ENCODE measurements at places on chromosomes 3 and 15.

- DNase-seq = no peak
- no peak overlapping the region for H3K4me3 ChIP-seq
- H3K27me3 ChIP-seq = peaks cover 10% of the 10 kb centered on the region
- H3K36me3 ChIP-seq = no peaks in the 10 kb centered on the region
- no peak overlapping the region for H3K27ac ChIP-seq
These were observed 148.3 kb upstream of the TSC22D2 start for GRCh38 chr3:150259526-150260397.

GRCh38 chr3:15384510-15385237 is 42.7 kb downstream of the METTL6 start:
- H3K27me3 ChIP-seq = no peaks in the 10 kb centered on the region
- DNase-seq = no peak
- H3K4me1 ChIP-seq = peaks cover 79% of the 10 kb centered on the region

DNA sequence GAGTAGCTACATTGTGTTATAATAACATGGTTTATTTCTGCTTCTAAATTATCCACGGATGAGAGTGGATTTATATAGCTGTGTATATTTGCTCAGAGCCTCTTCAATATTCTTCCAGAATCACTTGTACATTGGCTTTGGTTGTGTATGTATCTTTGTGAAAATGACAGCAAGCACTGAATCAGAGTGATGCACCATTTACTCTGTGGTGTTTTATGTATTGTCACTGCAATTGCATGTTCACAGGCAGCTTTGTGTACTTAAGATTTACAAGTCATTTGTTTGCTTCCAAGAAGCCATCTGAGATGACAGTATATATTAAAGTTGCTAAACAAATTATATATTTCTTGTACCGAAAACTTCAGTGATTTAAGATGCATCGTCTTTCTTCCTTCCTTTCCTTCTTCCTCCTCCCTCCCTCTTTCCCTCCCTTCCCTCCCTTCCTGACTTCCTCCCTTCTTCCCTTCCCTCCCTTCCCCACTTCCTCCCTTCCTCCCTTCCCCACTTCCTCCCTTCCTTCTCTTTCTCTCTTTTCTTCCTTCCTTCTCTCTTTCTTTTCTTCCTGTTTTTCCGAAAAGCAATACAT is 362.3 kb upstream of the GOLIM4 start:
- no peaks in the 10 kb centered on the region for H3K27me3 ChIP-seq
- DNase-seq = no peak
- H3K4me1 ChIP-seq = no peaks in the 10 kb centered on the region
- no peak overlapping the region for H3K4me3 ChIP-seq
- no peaks in the 10 kb centered on the region for H3K36me3 ChIP-seq

- H3K27ac ChIP-seq = no peak overlapping the region
- H3K4me1 ChIP-seq = no peaks in the 10 kb centered on the region
- peaks cover 18% of the 10 kb centered on the region for H3K27me3 ChIP-seq
These were observed 36.4 kb upstream of the ABHD2 start for GRCh38 chr15:89051875-89052274.

DNA sequence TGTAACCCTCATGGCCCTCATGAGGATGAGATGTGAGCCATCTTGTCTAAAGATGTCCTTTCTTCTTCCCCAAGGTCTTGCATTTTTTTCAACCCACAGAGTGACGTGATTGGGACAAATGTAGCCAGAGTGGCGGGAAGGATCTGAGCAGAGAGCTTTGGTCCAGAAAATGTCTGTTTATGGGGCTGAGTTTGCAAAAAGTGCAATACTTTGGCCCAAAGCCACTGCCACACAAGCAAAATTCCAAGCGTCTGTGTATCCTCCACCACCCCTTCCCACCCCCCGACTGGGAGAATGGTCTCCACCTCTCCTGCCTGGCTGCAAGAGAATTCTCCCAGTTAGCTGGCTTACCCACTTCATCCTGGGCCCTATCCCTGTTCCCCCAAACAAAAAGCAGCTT is 246.9 kb upstream of the LRIG1 start:
- H3K4me1 ChIP-seq = no peaks in the 10 kb centered on the region
- H3K36me3 ChIP-seq = no peaks in the 10 kb centered on the region
- no peak overlapping the region for H3K27ac ChIP-seq
- DNase-seq = no peak
- no peak overlapping the region for H3K4me3 ChIP-seq

- DNase-seq = no peak
- no peaks in the 10 kb centered on the region for H3K36me3 ChIP-seq
- H3K27me3 ChIP-seq = no peaks in the 10 kb centered on the region
- no peaks in the 10 kb centered on the region for H3K4me1 ChIP-seq
- H3K4me3 ChIP-seq = no peak overlapping the region
- H3K27ac ChIP-seq = no peak overlapping the region
These were observed 465.9 kb upstream of the ONECUT1 start for GRCh38 chr15:53256043-53256442.

DNA sequence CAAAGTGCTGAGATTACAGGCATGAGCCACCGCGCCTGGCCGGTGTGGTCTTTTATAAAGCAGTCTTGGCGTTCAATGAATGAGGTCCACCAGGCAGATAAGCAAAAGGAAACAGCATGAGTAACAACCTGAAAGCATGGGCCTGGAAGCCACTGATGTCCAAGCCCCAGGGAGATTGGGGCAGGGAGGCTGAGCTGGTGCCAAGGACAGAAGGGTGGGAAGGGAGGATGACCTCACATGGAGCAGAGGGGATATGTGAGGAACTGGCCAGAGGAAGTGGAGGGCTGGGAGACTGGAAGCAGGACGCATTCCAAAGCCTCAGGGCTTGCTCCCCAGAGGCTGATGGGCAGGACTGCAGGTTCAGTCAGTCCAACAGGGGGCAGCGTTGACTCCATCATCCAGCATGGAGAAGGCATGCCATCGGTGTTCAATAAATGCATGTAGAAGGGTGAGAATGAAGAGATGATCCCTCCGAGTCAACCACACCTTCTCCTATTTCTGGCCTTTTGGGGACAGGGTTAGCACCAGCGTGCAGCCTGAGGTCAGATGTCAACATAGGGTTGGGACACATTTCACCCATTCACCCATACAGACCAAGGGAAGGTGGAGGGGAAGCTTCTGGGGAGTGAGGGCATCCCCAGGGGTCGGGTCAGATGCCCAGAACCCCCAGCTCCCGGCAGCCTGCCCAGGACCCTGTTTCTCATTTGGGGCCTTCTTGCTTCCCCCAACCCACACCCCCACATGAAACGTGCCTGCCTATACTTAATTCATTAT is 14.8 kb downstream of the MYL3 start:
- H3K27me3 ChIP-seq = no peaks in the 10 kb centered on the region
- no peaks in the 10 kb centered on the region for H3K36me3 ChIP-seq
- no peak overlapping the region for H3K27ac ChIP-seq
- DNase-seq = peak; percentile 12

- H3K27ac ChIP-seq = no peak overlapping the region
- H3K4me3 ChIP-seq = no peak overlapping the region
- no peaks in the 10 kb centered on the region for H3K4me1 ChIP-seq
- peaks cover 17% of the 10 kb centered on the region for H3K27me3 ChIP-seq
- no peaks in the 10 kb centered on the region for H3K36me3 ChIP-seq
These were observed 522 bp downstream of the PDZRN3 start for GRCh38 chr3:73624017-73624820.

- no peak overlapping the region for H3K4me3 ChIP-seq
- H3K36me3 ChIP-seq = no peaks in the 10 kb centered on the region
- H3K27ac ChIP-seq = no peak overlapping the region
- H3K27me3 ChIP-seq = no peaks in the 10 kb centered on the region
- no peaks in the 10 kb centered on the region for H3K4me1 ChIP-seq
- DNase-seq = no peak
These were observed 1034.4 kb upstream of the NR2F2 start for GRCh38 chr15:95295896-95296625.

DNA sequence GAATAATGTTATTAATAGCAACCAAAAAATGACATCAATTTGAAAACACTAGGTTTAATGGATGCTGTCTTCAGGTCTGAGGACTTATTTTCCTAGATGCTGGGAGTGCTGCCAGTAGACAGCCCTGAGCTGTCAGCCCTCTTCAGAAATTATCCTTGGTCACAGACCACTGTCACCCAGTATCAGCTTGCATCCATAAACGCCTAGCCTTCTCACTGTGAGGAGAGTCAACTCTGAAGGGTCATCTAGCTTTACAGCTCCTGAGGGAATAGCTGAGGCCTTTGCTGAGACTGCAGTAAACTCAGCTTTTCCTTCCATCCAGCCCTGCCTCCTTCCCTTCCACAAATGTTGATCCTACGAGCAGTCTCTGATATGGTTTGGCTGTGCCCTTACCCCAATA is 19.4 kb upstream of the MNS1 start:
- H3K27ac ChIP-seq = no peak overlapping the region
- no peak for DNase-seq
- H3K4me3 ChIP-seq = no peak overlapping the region
- H3K4me1 ChIP-seq = no peaks in the 10 kb centered on the region

DNA sequence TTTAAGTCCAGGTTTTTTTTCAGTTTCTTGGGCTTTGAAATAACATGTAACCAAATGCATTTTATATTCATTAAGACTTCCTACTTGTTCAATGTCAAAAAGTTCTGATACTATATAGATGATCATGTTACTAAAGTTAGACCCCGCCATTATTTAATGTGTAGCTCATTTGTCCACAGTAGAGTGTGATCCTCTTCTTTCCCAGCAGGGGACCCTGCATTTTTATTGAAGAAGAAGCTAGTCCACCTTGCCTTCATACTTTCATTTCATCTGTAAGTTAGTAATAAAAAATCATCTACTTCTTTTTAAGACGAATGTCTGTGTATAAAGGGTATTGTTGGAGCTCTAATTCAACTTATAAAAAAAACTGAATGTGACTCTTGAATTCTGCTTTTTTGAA is 404.6 kb downstream of the SI start:
- H3K27me3 ChIP-seq = no peaks in the 10 kb centered on the region
- no peak for DNase-seq

GRCh38 chr3:5499404-5499803 is 311.9 kb downstream of the EDEM1 start:
- H3K36me3 ChIP-seq = no peaks in the 10 kb centered on the region
- H3K4me1 ChIP-seq = peaks cover 6% of the 10 kb centered on the region
- H3K4me3 ChIP-seq = no peak overlapping the region

- H3K4me3 ChIP-seq = no peak overlapping the region
- no peaks in the 10 kb centered on the region for H3K4me1 ChIP-seq
- H3K27me3 ChIP-seq = no peaks in the 10 kb centered on the region
- no peak overlapping the region for H3K27ac ChIP-seq
These were observed 553.7 kb downstream of the PDCD6IP start for GRCh38 chr3:34351882-34352777.

DNA sequence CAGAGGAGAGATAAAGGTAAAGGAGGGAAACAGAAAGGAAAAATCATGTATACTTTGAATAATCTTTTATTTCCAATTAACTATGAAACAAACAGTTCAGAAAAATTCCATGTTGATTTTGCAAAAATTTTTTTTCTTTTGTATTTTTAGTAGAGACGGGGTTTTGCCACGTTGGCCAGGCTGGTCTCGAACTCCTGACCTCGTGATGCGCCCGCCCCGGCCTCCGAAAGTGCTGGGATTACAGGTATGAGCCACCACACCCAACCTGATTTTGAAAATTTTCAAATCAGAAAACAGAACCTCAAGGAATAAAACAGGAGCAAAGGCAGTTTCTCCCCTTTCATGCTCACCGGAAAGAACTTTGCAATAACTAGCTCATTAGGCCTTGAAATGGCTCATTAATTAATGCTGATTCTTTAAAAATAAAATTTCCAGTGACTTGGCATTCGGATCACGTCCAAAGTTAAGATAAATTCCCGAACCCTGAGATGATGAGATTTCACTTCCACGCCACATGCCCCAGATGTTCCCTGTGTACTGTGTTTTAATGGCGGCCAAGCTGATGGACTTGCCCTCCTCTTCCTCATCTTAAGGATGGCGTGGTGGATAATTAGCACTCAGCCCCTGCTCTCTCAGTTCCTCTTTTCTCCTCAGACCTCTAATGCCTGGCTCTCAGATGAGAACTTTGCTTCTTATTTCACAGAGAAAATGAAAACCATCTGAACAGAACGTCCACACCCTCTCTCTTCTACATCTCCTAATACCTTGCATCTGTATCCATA is 10.8 kb downstream of the BCL2L10 start:
- no peaks in the 10 kb centered on the region for H3K27me3 ChIP-seq
- H3K27ac ChIP-seq = peak overlapping the region; percentile 64
- no peaks in the 10 kb centered on the region for H3K36me3 ChIP-seq
- H3K4me1 ChIP-seq = peaks cover 32% of the 10 kb centered on the region
- no peak for DNase-seq
- H3K4me3 ChIP-seq = no peak overlapping the region

- H3K4me1 ChIP-seq = peaks cover 22% of the 10 kb centered on the region
- H3K27ac ChIP-seq = peak overlapping the region; percentile 91
- no peaks in the 10 kb centered on the region for H3K27me3 ChIP-seq
- peaks cover 8% of the 10 kb centered on the region for H3K36me3 ChIP-seq
- H3K4me3 ChIP-seq = peak overlapping the region; percentile 89
These were observed 867 bp upstream of the DCAF1 start for GRCh38 chr3:51500632-51501131.

DNA sequence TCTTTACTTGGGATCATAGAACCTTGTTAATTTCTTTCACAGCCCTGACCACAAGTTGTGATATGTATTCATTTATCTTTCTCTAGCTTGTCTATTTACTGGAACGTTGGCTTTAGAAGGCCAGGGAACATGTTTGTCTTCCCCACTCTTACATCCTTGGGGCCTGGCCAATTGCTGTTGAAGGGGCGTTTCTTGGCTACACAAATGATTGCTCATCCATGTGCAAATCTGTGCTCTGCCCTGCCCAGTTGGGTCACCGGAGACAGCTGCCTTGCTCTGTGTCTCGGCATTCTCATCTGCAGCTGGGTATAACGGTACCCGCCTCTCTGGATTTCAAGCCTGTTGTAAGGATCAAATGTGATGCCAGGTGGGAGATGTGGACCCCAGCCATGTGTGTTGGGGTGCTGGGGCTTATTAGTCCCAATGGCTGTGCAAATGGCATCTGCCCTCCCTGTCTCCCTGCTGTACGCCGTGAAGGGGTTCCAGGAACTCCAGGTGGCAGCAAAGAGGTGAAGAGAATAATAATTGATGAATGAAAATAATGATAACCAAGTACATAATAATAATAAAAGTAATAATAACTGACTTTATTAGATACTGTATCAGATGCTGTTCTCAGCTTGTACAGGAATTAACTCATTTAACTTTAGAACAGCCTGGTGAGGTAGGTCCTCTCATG is 24.0 kb upstream of the TLE3 start:
- peaks cover 12% of the 10 kb centered on the region for H3K27me3 ChIP-seq
- H3K27ac ChIP-seq = no peak overlapping the region
- H3K36me3 ChIP-seq = no peaks in the 10 kb centered on the region
- peaks cover 6% of the 10 kb centered on the region for H3K4me1 ChIP-seq

Data from activated B cell treated with CpG ODN at 0.5 μM for 24 hours (primary cell).